ENCODE measurements at places on chromosomes 12 and 14. TPM values are rescaled to one million over a fixed set of nuclear protein-coding genes. Genes with fewer than 3 reads are reported as not detected.

AQP6 gene
- total RNA-seq: not detected

GPRC5A gene
- total RNA-seq: 0.56 TPM

HOXC12 gene
- total RNA-seq: not detected

TMEM179 gene
- not detected for total RNA-seq

GMPR2 gene
- 15.4 TPM for total RNA-seq

BMP4 gene
- 9.4 TPM for total RNA-seq

DNA sequence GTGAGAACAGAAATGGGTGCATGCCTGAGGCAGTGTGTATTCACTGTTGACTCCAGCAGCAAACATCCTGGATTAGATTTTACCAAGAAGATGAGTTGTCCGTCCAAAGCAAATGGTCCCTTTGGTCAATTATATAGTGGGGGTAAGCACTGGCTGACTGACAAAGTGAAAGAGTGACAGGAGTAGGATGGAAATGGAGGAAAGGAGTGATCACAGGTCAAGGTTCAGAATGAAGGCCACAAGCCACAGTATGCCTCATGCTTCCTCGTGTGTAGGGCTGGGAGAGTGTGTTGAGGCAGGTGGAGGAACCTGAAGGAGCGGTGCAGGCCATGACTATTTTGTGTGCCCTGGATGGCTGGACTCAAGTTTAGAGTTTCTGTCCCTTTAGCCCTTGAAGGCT, 14.3 kb downstream of the DHRS2 start:
- H3K27me3 ChIP-seq: no peaks in the 10 kb centered on the region
- no peak overlapping the region for H3K4me3 ChIP-seq
- H3K4me1 ChIP-seq: no peaks in the 10 kb centered on the region
- DNase-seq: no peak
- no peaks in the 10 kb centered on the region for H3K36me3 ChIP-seq

- H3K4me3 ChIP-seq: no peak overlapping the region
- H3K27ac ChIP-seq: no peak overlapping the region
- no peak for DNase-seq
Observed at GRCh38 chr12:123165537-123165936, 14.6 kb upstream of the PITPNM2 start.

- no peak for DNase-seq
- H3K4me3 ChIP-seq: no peak overlapping the region
Observed at GRCh38 chr12:1935242-1935641, 16.8 kb upstream of the CACNA2D4 start.

DNA sequence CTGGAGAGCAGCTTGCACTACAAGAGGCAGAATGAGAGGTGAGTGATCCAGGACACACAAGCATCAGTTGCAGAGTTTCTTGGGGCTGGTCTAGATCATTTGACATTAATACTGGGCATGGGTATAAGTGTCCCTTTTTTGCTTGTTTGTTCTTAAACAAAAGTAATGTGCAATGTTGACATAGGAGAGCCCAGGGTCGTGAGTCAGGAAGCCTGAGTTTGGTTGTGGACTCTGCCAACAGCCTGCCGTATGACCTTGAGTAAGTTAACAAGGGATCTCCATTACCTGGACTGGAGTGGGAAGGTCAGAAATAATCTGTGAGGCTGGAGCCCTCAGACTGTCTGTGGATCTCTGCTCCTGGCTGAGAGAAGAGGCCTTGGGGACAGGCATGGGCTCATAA, 170.3 kb downstream of the KCNA5 start:
- no peak for DNase-seq
- no peaks in the 10 kb centered on the region for H3K36me3 ChIP-seq
- no peak overlapping the region for H3K4me3 ChIP-seq
- H3K4me1 ChIP-seq: peaks cover 13% of the 10 kb centered on the region
- H3K27ac ChIP-seq: no peak overlapping the region
- no peaks in the 10 kb centered on the region for H3K27me3 ChIP-seq

GRCh38 chr12:92987846-92988621, 58.9 kb upstream of the EEA1 start:
- H3K36me3 ChIP-seq: no peaks in the 10 kb centered on the region
- peaks cover 11% of the 10 kb centered on the region for H3K4me1 ChIP-seq
- peak overlapping the region; percentile 70 for H3K27ac ChIP-seq
- H3K4me3 ChIP-seq: no peak overlapping the region
- no peaks in the 10 kb centered on the region for H3K27me3 ChIP-seq

GRCh38 chr12:66733839-66734238, 55.0 kb upstream of the GRIP1 start:
- H3K4me3 ChIP-seq: no peak overlapping the region
- no peaks in the 10 kb centered on the region for H3K27me3 ChIP-seq
- H3K4me1 ChIP-seq: no peaks in the 10 kb centered on the region
- no peaks in the 10 kb centered on the region for H3K36me3 ChIP-seq

- no peak overlapping the region for H3K4me3 ChIP-seq
- no peaks in the 10 kb centered on the region for H3K36me3 ChIP-seq
Observed at GRCh38 chr14:101878822-101879528, 85.4 kb upstream of the DYNC1H1 start.

- no peak overlapping the region for H3K4me3 ChIP-seq
- H3K27me3 ChIP-seq: no peaks in the 10 kb centered on the region
Observed at GRCh38 chr12:9636150-9636850, 28.6 kb upstream of the KLRB1 start.

Data from gastrocnemius medialis (tissue), 4 donors.